ENCODE measurements at places on chromosomes 13 and 19. TPM values are rescaled to one million over a fixed set of nuclear protein-coding genes. Genes with fewer than 3 reads are reported as not detected.
A peak's percentile ranks its signal among the peaks of the same experiment; 100 is the strongest.

DNA sequence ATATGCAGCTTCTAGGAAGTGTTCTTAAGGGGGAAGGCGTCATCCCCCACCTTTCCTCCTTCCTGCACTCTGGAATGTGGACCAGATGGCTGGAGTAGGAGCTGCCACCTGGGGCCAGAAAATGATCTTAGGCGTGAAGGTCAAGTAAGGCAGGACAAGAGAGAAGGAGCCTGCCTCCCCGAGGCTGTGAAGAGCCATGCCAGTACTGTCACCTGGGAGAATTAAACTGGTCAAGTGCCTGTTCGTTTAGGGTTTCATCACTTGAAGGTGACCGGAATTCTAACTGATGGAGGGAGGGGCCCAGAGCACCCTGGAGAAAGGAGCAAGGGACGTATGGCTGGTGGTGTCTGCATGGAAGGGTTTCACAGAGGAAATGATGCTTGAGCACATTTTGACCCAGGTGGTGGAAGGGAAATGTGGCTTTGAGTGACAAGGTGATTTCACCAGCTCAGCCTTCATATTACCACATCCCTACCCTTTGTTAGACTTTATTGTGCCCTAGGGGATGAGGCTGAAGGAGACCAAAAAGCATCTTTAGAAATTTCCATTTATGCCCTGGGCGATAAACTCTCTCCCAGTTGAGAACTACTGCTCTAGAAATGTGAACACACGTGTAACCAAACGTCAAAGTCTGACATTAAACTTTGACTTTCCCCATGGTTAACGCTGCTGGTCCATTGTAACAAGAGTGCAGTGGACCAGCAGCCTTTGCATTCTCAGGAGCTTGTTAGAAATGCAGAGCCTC is 37.5 kb downstream of the PPP2R1A start:
- no peak for DNase-seq
- no peak overlapping the region for H3K27ac ChIP-seq
- H3K4me3 ChIP-seq: no peak overlapping the region
- H3K4me1 ChIP-seq: no peaks in the 10 kb centered on the region
- H3K27me3 ChIP-seq: no peaks in the 10 kb centered on the region

- no peaks in the 10 kb centered on the region for H3K36me3 ChIP-seq
- no peaks in the 10 kb centered on the region for H3K27me3 ChIP-seq
- peaks cover 26% of the 10 kb centered on the region for H3K4me1 ChIP-seq
- DNase-seq: no peak
- H3K27ac ChIP-seq: no peak within 1 kb of the TSS
Observed at GRCh38 chr19:35563207-35563829, at the start of gene ATP4A. Gene ATP4A (minus strand): TSS chr19:35563658. CDS start chr19:35563629, 29 bp downstream.

- no peak overlapping the region for H3K27ac ChIP-seq
- H3K36me3 ChIP-seq: no peaks in the 10 kb centered on the region
- no peak for DNase-seq
- H3K4me1 ChIP-seq: no peaks in the 10 kb centered on the region
- H3K4me3 ChIP-seq: no peak overlapping the region
Observed at GRCh38 chr19:18975869-18976268, 34.9 kb upstream of the HOMER3 start.

DNA sequence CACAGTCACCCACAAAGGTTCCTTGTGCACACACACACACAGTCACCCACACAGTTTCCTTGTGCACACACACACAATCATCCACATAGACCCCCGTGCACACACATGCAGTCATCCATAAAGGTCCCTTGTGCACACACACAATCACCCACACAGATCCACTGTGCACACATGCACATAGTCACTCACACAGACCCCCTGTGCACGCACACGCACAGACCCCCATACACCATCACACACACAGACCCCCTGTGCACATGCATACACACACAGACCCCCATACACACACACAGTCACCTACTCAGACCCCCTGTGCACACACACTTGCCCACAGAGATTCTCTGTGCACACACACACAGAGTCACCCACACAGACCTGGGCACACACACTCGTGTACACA is 107.1 kb downstream of the HSPH1 start:
- H3K27me3 ChIP-seq: no peaks in the 10 kb centered on the region
- H3K4me3 ChIP-seq: no peak overlapping the region
- DNase-seq: no peak
- no peaks in the 10 kb centered on the region for H3K4me1 ChIP-seq

GRCh38 chr19:15977690-15978089 is 28.9 kb downstream of the OR10H4 start:
- no peaks in the 10 kb centered on the region for H3K4me1 ChIP-seq
- H3K27me3 ChIP-seq: no peaks in the 10 kb centered on the region
- H3K27ac ChIP-seq: no peak overlapping the region
- H3K4me3 ChIP-seq: no peak overlapping the region
- no peak for DNase-seq

DNA sequence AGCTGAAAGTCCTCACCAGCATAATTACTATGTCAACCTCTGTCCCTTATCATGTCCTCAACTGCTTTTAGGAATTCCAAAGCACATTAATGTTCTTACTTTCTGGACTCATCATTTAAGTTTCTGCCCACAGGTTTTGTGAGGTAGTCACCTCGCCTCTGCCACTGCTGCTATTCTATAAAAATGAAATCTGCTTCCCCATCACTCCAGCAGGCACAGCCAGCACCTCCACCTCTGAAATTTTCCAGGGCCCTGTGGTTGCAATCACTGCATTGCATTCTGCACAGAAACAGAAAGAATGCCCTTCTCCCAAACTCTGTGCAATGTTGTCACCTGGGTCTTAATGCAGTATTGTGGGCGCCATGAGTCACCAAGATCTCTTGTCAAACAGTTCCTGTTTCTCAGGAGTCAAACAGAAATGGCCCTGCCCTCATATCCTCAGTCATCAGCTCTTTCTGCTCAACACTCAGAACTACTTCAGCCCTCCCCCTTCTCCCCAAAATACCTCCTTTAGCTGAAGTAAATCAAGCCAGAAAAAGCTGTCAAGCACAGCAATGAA is 529.2 kb upstream of the NBEA start:
- H3K4me1 ChIP-seq: no peaks in the 10 kb centered on the region
- H3K27me3 ChIP-seq: no peaks in the 10 kb centered on the region
- no peak overlapping the region for H3K4me3 ChIP-seq
- no peaks in the 10 kb centered on the region for H3K36me3 ChIP-seq

- H3K27ac ChIP-seq: no peak overlapping the region
- H3K27me3 ChIP-seq: peaks cover 12% of the 10 kb centered on the region
- H3K4me3 ChIP-seq: no peak overlapping the region
- H3K4me1 ChIP-seq: peaks cover 4% of the 10 kb centered on the region
- no peaks in the 10 kb centered on the region for H3K36me3 ChIP-seq
Observed at GRCh38 chr19:50311723-50312635, 17.2 kb downstream of the KCNC3 start.

- no peak for DNase-seq
- no peak overlapping the region for H3K27ac ChIP-seq
- no peaks in the 10 kb centered on the region for H3K27me3 ChIP-seq
- H3K4me3 ChIP-seq: no peak overlapping the region
- H3K36me3 ChIP-seq: no peaks in the 10 kb centered on the region
Observed at GRCh38 chr13:24228852-24229458, 68.4 kb downstream of the SPATA13 start.

DNA sequence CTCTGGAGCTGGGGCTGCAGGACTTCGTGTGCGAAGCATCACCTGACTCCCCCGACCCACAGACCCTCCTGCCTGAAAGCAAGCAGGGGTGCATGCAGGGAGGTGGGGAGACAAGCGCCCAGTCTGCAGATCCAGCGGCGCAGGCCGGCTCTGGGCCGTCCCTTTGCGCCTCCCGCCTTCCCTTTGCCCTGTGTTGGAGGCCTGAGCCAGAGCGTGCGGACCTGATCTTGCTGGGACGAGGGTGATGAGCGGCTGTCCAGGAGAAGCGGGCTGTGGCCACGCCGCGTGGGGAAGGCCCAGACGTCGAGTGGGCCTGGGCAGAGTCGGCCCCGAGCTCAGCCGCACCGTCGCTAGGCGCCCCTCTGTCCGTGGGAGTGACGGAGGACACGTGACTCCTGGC is 5.3 kb upstream of the GRTP1 start:
- DNase-seq: no peak
- no peaks in the 10 kb centered on the region for H3K4me1 ChIP-seq
- H3K27ac ChIP-seq: no peak overlapping the region
- H3K27me3 ChIP-seq: no peaks in the 10 kb centered on the region
- H3K4me3 ChIP-seq: no peak overlapping the region

- H3K36me3 ChIP-seq: no peaks in the 10 kb centered on the region
- no peak overlapping the region for H3K4me3 ChIP-seq
- no peak for DNase-seq
- H3K27ac ChIP-seq: no peak overlapping the region
- no peaks in the 10 kb centered on the region for H3K4me1 ChIP-seq
Observed at GRCh38 chr13:55869648-55870047, 1271.1 kb upstream of the PRR20A start.

DNA sequence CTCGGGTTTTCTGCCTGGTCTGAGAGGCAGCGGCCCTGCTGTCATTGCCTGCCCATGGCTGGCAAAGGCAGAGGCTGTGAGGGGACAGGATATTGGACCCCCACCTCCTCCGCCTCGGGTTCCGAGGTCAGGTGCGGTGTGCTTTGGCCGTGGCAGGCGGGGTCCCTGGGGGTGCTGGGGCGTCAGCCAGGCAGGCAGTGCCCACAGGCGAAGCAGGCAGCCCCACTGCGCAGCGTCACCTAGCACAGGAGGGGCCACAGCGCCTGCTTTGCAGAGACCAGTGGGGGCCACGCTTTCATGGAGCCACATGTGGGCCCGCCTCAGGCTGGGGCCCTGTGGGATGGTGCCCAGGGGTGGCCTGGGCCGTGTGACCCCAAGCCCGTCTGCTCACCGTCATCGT is 96.0 kb downstream of the KDM4B start:
- H3K27me3 ChIP-seq: no peaks in the 10 kb centered on the region
- DNase-seq: no peak
- H3K27ac ChIP-seq: no peak overlapping the region
- no peaks in the 10 kb centered on the region for H3K4me1 ChIP-seq

DNA sequence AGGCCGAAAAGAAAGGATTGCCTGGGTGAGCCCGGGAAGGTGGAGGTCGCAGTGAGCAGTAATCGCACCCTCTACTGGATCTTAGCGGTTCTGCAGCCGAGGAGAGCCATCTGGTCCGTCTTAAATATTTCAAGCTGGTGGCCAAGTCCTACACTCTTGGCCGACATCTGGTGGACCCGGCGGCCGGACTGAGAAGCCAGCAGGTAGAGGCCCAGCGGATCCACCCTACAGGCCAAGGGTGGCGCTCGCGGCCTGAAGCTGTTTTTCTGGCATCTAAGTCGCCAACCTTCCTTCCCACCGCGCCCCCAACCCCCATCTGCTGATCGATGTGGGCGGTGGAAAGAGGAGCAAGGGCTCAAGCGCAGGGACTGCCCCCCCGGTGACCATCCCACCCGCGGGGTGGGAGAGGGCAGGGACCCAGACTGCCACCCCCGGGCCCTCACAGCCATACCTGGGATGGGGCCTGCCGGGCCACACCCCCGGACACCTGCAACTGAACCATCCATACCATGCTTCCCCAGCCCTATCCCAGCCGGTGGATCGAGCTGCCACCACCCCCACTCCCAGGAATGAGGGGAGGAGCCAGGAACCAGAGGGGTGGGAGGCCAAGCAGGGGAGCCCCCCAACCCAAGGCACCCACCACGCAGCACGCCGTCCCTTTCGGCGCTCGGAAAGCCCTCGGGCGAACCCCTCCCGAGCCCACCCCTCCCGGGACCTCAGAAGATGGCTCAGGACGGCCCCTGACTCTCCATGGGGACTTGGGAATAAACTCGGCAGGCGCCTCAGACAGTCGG is 46.3 kb upstream of the ZNF730 start:
- H3K36me3 ChIP-seq: no peaks in the 10 kb centered on the region
- no peak overlapping the region for H3K4me3 ChIP-seq
- DNase-seq: no peak

DNA sequence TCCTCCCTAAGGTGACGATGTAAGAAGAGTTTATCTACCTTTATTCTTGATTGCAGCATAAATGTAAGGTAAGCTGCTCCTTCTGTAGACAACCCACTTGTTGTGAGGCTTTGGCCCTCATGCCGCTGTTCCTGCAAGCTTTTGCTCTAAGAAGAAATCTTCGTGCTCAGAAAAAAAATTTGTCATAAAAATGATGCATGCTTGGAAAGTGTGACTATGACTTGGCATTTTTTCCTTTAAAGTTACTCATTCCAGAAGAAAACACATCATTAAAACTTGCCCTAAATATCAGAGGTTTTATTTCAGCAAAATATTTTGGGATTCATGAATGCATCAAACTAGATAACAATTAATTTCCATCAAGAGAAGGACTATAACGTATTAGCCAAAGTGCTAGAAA is 39.8 kb downstream of the KCTD12 start:
- no peak overlapping the region for H3K27ac ChIP-seq
- H3K4me3 ChIP-seq: no peak overlapping the region
- no peaks in the 10 kb centered on the region for H3K27me3 ChIP-seq
- no peaks in the 10 kb centered on the region for H3K4me1 ChIP-seq
- DNase-seq: no peak

DNA sequence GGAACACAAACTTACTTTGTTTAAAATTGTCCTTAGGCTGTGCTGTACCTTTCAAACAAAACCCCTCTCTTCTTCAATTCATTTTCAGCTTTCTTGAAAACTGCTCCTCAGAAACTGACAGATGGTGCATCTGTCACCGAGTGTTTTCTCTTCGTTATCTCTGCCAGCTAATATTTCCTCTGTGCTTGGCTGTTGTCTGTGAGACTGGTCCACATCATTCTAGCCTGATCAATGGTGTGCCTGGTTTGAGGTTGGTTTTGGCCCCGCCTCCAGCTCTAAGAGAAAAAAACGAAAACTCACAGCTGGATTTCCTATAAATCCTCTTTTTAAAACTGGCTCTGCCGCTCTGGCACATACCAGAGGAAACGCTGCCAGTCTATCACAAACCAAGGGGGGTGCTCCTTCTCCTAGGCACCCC is 79.7 kb downstream of the STARD13 start:
- peaks cover 31% of the 10 kb centered on the region for H3K4me1 ChIP-seq
- no peaks in the 10 kb centered on the region for H3K27me3 ChIP-seq
- H3K4me3 ChIP-seq: peak overlapping the region; percentile 74
- H3K27ac ChIP-seq: peak overlapping the region; percentile 95
- no peak for DNase-seq
- H3K36me3 ChIP-seq: no peaks in the 10 kb centered on the region

- DNase-seq: no peak
- peaks cover 3% of the 10 kb centered on the region for H3K27me3 ChIP-seq
- no peaks in the 10 kb centered on the region for H3K36me3 ChIP-seq
- no peaks in the 10 kb centered on the region for H3K4me1 ChIP-seq
- H3K27ac ChIP-seq: no peak overlapping the region
- H3K4me3 ChIP-seq: no peak overlapping the region
Observed at GRCh38 chr13:44368062-44368591, 5.5 kb upstream of the SERP2 start.

The TMEM221 gene
- total RNA-seq: not detected

The MUC16 gene
- total RNA-seq: not detected

The TMEM238 gene
- 16.9 TPM for total RNA-seq

The EHD2 gene
- total RNA-seq: 0.27 TPM

The TFPT gene
- 34.5 TPM for total RNA-seq

The YJEFN3 gene
- 5.9 TPM for total RNA-seq

The CCNA1 gene
- 1.2 TPM for total RNA-seq
